ENCODE measurements at places on chromosomes 5 and 9.
A peak's percentile ranks its signal among the peaks of the same experiment; 100 is the strongest.

DNA sequence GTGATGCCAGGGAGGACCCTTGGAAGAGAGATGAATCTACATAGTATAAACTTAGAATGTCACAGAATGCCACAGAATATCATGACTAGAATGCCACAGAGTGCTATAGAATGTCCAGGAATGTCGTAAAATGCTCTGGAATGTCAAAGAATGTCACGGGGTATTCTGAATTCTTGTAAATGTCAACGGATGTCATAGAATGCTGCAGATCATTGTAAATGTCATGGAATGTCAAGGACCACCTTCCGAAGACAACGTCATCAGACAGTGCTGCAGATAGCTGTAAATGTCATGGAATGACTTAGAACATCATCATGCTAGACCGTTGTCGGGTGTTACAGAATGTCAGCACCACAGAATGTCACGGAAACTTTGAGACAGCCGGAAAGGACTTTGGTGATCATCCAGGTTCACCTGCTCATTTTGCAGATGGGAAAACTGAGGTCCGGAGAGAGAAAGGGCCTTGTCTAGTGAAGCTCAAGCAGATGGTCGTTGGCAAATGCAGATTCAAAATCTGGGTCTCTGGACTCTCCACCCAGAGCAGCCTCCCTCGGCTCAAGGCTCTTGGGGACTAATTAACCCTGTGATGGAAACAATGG lies 117.1 kb downstream of the LHX2 start:
- no peak for ATAC-seq

DNA sequence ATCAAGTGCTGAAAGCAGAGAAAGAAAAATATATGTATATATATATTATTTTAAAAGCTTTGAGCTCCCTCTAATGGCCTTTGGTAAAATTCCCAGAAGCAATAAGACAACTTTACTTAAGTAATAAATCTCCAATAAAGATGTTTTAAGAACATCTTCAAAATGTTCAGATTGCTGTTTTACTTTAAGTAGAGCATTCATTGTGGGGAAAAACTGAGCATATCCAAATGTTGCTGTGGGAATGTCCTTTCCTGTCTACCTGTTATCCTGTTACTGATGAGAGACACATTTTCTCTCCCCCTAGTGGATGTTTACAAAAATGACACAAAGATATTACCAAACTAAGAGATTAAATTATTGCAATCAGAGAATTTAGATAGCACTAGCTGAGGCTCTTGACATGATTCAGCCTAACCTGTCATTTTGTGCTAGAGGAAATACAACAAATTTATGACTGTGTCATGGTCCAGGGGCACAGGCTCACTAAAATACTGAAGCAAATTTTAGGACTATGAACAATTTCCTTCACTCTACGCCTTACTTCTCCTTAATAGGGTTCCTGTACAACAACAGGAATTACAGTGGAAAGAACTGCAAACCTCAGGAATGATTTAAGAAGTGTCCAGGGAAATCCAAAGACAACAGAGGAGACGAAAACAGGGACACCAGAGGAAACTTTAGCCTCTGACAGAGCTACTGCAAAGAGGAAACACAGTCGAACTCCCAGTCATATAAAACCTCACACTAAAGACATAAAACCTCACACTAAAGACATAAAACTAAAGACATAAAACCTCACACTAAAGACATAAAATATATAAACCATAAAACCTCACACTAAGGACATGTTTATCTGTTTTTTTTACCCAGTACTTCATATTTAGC lies 24.3 kb upstream of the PRRC1 start:
- peak; percentile 41 for ATAC-seq

- ATAC-seq = no peak
These were observed 388.5 kb upstream of the CTNND2 start for GRCh38 chr5:12292610-12293204.

- no peak for ATAC-seq
These were observed 1269.2 kb downstream of the EFNA5 start for GRCh38 chr5:106401561-106401960.

DNA sequence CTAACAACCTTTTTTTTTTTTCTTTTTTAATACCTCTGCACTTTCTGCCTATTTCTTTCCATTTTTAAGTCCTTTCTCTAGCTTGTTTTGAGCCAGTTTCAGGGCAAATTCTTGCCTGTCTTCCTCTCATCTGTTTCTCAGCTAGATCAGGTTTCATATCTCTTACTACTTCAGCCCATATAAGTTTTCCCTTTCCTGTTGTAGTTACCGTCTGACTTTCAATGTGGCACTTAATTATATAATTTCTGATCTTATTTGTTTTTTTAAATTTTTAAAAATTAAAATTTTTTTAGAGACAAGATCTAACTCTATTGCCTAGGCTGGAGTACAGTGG lies 104.7 kb upstream of the ELL2 start:
- ATAC-seq = no peak

GRCh38 chr5:139415221-139415861 lies 11.5 kb upstream of the SPATA24 start:
- peak; percentile 65 for ATAC-seq

DNA sequence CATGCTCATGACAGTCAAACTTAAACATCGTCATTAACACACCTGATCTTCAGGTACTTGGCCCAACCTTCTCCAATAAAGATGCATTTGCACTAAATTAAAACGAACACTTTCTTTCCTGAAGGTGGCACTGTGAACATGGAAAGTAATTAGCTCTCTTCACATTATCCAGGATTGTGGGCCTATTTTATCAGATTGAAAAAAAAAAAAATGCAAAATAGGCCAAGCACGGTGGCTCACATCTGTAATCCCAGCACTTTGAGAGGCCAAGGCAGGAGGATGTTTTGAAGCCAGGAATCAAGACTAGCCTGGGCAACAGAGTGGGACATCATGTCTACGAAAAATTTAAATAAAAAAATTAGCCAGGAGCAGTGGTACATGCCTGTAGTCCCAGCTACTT lies 14.4 kb upstream of the CDC20B start:
- no peak for ATAC-seq

- peak; percentile 77 for ATAC-seq
These were observed 1.5 kb downstream of the PRRC2B start for GRCh38 chr9:131395157-131396098.

GRCh38 chr9:124854822-124855221 lies 1.6 kb downstream of the WDR38 start:
- no peak for ATAC-seq

- ATAC-seq = no peak
These were observed 24.2 kb downstream of the ABO start for GRCh38 chr9:133250741-133251170.

- no peak for ATAC-seq
These were observed 3.5 kb downstream of the RFESD start for GRCh38 chr5:95649842-95650620.

GRCh38 chr5:132829742-132830435 lies 558 bp downstream of the SHROOM1 start:
- ATAC-seq = peak; percentile 92

GRCh38 chr5:86143837-86144236 lies 473.9 kb upstream of the COX7C start:
- no peak for ATAC-seq

GRCh38 chr9:128870128-128870940 lies 11.4 kb downstream of the KYAT1 start:
- ATAC-seq = no peak

GRCh38 chr9:237858-238345 lies 23.2 kb downstream of the DOCK8 start:
- peak; percentile 76 for ATAC-seq

DNA sequence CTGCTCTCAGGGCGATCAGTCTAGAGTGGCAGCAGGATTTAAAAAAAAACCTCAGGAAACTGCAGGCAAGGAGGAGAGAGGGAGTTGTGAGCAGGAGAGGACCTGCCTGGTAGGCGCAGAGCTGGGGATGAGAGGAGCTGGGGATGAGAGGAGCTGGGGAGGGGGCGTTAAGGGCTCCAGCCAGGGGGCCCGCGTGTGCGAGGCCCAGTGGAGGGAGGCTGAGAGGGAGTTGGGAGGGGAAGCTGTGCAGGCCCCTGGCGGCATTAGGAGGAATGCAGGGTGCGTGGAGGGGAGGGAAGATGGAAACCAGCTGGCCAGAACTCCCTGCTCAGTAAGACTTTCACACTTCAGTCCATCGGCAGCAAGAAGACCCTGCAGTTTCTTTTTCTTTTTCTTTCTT lies 45.2 kb upstream of the HMCN2 start:
- no peak for ATAC-seq

- ATAC-seq = no peak
These were observed 273.4 kb downstream of the CSNK1G3 start for GRCh38 chr5:123785162-123786071.

DNA sequence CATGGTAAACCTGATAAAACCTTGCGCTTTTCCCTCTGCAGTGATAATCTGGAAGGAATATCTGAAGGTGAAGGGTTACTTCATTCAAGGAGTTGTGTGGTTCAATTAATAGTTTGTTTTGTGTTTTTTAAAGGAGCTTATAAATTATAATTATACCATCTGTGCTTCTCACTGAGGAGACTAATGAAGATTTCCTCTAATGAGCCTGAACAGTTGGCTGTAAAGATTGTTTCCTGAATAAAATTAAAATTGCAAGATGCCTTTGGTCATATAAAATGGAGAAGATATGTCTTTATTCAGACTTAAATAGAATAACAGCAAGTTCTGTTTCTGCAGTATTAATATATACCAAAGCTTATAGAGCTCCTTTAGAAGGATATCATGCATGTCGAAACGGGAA lies 59.9 kb downstream of the GAPVD1 start:
- no peak for ATAC-seq

DNA sequence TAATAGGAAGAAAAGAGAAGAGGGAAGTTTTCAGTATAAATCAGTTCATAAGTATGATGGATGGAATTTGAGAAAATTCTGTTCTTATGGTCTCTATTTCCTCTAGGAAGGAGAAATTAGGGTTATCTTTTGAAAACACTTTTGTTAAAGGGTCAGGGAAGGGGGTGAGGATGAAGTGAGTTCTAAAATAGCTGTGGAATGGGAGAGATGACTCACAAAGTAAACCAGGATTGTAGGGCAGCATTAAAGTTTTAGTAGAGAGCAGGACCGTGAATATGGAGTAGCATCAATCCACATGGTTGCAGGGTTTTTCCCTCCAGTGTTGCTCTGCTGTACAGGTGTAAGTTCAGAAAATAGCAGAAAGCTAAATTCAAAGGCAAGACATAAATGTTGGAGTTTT lies 32.4 kb downstream of the MUSK start:
- no peak for ATAC-seq

- ATAC-seq = no peak
These were observed 43.9 kb upstream of the CEP72 start for GRCh38 chr5:568061-568781.

GRCh38 chr5:179495906-179496455 lies 54.4 kb upstream of the RUFY1 start:
- no peak for ATAC-seq

DNA sequence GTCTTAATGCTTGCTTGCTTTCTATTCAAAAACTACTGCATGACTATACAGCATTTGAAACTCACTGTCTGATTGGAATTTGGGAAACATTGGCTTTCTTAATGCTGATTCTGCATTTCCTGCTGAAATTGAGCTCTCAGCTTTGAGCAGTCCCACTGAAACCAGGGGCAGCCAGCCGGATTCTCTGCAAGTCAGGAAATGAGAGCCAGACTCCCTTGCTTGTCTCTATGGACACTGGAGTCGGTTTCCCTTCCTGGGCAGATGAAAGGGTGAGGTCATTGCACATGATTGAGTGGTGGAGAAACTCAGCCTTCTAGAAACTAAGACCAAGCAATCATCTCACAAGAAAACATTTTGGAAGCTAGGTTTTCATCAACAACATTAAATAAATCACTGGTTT lies 119.7 kb upstream of the SPATA31C2 start:
- no peak for ATAC-seq

- no peak for ATAC-seq
These were observed 65.4 kb upstream of the HAND1 start for GRCh38 chr5:154543380-154543779.

DNA sequence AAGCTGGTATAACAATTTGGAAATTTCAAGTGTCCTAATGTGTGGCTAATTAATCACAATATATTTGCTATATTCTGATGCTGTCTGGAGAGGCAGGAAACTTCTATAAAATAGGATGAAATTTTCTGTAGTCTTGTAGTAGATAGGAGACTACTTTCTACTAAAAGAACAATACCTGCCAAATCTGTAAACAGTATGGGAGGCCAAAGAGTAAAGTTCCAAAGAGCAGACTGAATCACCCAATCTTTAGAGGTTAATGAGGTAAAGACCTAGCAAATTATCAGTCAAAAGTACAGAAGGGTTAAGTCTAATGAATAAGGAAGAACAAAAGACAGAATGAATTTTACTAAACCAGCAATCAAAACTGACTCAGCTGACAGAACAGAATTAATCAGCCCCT lies 52.4 kb upstream of the RGS7BP start:
- no peak for ATAC-seq

DNA sequence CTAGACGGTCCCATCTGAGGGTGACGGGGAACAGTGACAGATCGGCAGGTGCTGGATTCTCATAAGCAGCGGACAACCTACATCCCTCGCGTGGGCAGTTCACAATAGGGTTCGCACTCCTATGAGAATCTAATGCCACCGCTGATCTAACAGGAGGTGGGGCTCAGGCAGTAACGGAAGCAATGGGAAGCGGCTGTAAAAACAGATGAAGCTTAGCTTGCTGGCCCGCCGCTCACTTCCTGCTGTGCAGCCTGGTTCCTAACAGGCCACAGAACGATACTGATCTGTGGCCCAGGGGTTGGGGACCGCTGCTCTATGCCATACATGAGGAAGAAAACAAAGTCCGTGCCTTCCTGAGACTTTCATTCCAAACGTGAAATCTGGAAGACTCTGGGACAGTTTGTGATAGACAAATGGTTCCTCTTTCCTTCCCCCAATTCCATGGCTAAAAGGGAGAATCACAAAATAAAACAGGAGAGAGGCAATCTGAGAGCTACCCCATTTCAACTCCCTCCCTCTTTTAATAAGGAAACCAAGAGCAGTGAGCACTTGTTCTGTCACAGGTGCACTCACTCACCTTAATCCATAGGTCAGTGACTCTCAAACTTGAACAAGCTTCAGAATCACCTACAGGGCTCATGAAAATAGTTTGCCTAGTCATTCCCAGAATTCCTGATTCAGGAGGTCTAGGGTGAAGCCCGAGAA lies 12.1 kb downstream of the PDCL start:
- ATAC-seq = peak; percentile 73

DNA sequence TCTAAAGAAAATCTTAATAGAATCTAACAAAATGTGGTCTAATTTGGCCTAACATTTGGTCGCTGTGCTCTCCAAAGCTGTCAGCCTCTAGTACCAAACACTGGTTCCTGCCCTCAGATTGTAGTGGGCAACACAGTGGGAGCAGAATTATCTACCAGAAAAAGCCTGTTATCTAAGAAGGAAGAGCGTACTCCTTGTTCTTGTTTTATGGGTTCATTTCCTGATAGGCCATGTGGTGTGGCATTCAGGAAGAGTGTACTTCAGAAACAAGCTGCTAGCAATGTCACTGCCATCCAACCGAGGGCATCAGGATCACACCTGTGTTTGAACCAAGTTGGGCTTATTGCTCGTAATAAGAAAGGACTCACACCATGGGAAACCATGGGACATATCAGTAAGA lies 487.9 kb upstream of the DAP start:
- ATAC-seq = no peak

GRCh38 chr9:28004900-28005299 lies 431.6 kb upstream of the C9orf72 start:
- no peak for ATAC-seq

All from activated CD4-positive, CD25-positive, alpha-beta regulatory T cell treated with anti-CD3 and anti-CD28 coated beads, Interleukin-2, amount 50 U/mL, for 24 hours (primary cell).